ENCODE measurements at places on chromosomes 5 and 9.

- ATAC-seq: no peak
These were observed 30.2 kb downstream of the AFAP1L1 start for GRCh38 chr5:149301744-149302380.

DNA sequence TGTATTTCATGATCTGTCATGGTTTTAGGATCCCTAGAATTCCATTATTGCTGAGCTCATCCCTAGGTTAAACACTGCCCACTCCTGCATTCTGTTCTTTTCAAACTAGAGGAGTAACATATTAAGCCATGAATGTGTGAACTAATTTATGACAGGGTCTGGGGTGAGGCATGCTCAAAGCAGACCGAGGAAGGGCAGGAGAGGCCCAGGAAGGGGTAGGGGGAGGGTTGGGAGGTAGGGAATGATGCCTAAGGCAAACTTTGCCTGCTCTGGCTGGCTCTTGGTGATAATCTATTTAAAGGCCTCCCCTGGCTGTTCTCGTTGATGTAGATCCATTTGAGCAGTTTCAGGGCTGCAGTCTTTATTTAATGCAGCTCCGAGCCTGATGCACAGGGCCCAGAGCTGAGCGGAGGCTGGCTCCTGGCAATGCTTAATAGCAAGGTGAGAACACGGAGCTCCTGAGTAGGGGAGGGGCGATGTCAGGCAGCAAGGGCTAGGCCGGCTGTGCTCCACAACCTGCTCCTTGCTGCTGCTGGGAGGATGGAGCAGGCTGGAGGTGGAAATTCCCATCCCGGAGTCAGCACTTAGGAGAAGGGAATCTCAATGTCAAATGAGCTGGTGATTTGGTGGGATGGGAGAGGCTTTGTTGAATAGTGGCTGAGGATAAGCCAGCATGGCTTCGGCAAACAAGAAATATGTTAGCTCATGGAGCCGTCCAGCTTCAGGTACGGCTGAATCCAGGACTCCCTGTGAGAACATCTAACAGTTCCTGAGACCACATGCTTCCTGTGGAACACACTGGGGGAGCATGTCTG lies 73.2 kb upstream of the UNC5A start:
- ATAC-seq: no peak

GRCh38 chr9:136686534-136686793 lies 793 bp downstream of the AGPAT2 start:
- ATAC-seq: no peak

- no peak for ATAC-seq
These were observed 8.3 kb downstream of the ATOX1 start for GRCh38 chr5:151750121-151750520.

GRCh38 chr9:105178076-105178475 lies 66.4 kb upstream of the SLC44A1 start:
- ATAC-seq: no peak

DNA sequence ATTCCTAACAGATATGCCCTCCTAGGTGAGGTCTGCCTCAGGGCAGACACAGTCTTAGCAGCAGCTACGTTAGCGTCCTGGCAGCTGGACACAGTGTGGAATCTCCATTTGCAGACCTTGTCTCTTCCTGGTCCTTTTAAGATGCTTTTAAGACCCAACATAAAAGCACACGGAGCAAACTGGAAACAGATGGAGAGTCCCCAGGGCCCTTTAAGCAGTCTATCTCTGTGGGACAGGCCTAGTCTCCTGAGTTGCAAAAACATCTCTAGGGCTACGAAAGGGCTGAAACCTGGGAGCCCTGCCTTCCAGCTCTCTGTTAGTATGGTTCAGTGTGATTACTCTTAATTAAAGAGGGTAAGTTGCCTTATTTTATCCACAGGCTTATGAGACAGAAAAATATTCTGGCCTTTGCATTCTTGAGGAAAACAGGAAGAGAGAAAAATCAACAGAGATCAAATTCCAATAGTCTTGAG lies 66.0 kb upstream of the GNA14 start:
- no peak for ATAC-seq

DNA sequence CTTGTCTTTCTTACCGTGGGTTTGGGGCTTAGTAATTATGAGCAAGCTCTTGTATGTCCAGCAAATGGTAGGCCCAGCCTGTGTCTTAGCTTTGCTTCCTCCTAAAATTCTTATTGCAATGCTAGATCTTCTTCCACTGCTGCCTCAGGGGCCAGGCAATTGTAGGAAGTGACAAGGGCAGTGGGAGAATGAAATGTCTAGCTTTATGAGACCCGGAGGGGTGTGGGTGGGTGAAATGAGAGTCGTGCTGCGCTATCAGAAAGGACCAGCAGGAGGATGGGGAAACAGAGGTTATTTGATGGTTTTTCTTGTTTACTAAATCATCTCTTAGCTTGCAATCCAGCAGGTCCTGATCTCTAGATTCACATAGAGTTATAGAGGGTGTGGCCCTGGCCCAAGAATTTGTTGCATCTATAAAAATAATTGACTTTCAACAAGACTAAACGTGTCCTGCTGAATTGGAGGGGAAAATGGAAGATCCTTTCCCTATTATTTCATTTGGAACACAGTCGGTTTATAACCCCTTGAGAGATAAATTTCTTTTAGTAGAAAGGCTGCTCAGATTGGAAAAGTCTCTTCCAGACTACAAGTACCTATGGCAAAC lies 43.7 kb downstream of the ZNF366 start:
- ATAC-seq: no peak

DNA sequence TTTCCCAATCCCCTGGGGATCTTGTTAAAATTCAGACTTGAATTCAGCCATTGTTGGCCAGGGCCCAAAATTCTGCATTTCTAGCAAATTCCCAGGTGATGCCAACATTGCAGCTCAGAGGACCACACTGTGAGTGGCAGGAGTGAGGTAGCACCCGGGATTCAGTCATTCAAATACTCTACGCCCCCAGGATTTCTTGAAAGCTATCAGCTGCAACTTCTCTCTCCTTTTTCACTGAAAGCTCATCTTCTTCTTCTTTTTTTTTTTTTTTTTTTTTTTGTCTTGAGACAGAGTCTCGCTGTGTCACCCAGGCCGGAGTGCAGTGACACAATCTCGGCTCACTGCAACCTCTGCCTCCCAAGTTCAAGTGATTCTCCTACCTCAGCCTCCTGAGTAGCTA lies 19.3 kb upstream of the ANKH start:
- ATAC-seq: no peak

DNA sequence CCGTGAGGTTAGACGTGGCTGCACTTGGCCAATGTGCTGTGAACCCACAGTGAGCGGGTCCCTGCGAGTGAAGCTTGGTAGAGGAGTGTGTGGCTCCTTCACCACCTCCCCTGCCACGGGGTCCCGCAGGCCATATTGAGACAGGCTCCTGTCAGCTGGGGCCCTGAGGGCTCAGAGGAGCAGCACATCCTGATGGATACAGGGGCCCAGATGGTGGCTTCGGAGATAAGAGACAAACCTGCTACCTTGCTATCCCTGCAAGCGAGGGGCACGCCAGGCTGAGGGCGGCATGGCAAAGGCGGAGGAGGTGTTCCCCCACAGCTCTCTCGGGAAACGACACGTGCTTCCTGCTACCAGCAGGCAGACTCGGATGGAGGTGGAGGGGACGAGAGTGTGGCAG lies 33.1 kb downstream of the SLC6A3 start:
- ATAC-seq: no peak
